ENCODE measurements at places on chromosomes 7 and 10.

GRCh38 chr7:80054356-80054755 is 80.3 kb upstream of the GNAI1 start:
- DNase-seq, result no peak

DNA sequence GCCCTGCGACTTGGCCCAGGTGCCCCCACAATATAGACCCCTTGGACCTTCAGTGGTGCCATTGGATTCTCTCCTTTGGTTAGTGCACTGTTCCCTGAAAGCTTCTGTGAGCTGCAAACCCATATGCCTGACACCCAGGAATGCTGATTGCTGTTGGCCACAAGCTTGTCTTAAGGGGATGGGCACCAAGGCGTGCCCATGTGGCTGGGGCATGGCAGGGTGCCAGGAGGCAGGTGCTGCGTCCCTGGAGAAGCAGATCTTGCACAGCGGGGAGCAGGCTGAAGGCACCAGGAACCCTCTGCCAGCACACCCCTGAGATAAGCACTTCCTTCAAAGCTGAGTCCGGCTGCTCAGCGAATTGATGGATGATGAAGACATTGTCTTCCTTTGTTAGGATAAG is 411.8 kb downstream of the SDK1 start:
- no peak for DNase-seq

- DNase-seq, result no peak
Observed at GRCh38 chr7:155517452-155517851, 28.9 kb downstream of the CNPY1 start.

- no peak for DNase-seq
Observed at GRCh38 chr7:141575654-141576448, 24.6 kb downstream of the AGK start.

DNA sequence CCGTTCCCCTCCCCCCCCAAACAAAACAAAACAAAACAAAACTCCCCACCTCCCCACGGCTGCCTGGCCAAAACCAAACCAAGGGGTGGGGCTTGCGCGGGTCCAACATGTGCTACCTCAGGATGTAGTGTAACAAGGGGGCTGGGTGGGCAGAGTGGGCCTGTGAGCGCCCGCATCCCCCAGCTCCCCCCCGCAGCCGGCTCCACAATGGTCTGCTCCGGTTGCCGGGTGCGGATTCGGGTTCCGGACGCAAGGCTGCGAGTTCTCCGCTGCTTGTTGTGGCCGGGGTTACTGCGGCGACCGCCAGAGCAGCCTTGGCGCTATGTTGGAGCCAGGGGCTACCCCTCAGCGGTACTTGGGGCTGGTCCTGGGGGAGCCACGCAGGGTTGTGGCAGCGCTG is 4.9 kb downstream of the C10orf143 start:
- DNase-seq, result no peak

- DNase-seq, result no peak
Observed at GRCh38 chr7:20240080-20240926, 23.1 kb upstream of the MACC1 start.

DNA sequence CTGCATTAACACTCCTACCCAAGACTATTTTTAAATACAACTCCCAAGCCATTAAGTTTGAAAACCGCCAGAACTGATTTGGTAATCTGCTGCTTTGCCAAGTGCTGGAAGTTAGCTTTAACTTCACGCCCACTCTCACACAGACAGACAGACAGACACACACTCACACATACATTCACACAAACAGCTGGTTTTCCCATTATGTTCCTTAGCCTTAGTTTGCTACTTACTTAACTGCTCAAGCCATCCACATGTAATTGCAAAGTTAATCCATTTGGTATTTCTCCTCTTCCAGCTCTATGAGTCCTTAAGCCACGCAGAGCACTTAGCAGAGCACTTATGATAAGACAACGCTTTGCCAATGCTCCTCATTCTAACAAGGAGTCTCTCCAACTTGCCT is 8.3 kb downstream of the COBL start:
- DNase-seq, result peak; percentile 32

DNA sequence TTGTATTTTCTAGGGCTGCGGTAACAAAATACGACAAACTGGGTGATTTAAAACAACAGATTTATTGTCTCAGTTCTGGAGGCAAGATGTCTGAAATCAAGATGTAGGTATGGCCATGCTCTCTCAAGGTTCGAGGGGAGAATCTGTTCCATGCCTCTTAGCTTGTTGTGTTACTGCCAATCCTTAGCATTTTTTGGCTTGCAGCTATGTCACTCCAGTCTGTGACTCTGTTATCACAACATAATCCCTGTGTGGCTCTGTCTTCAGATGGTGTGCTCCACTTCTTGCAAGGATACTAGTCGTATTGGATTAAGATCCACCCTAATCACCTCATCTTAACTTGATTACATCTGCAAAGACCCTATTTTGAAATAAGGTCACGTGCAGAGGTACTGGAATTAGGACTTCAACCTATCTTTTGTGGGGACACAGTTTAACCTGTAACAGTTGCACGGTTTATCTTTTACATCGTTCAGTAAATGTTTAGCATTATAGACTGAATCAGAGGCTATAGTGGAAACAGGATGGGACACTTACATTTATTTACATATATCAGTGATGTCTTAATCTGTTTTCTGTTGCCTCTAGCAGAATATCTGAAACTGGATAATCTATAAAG is 3.1 kb downstream of the C1GALT1 start:
- peak; percentile 24 for DNase-seq

DNA sequence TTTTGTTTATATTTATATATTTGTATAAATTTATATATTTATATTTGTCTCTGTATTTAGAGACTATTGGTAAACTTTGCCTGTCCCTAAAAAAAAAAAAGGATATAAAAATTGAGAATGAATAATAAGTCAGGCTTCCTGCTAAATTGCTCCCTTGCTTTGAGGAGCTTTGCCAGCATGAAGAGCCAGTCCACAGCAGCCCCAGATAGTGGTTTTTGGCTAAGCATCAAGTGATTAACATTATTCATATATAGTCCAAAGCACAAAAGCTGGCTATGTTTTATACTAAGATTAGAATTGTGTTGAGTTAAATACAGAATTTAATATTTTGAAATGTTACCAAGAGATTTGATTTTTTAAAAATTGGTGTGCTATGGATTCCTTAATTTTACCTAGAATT is 264.9 kb upstream of the FERD3L start:
- no peak for DNase-seq
